Upper lobe of right lung (tissue), 1 donor: ENCODE measurements at places on chromosomes 4 and X. TPM values are rescaled to one million over a fixed set of nuclear protein-coding genes. Genes with fewer than 3 reads are reported as not detected.

DNA sequence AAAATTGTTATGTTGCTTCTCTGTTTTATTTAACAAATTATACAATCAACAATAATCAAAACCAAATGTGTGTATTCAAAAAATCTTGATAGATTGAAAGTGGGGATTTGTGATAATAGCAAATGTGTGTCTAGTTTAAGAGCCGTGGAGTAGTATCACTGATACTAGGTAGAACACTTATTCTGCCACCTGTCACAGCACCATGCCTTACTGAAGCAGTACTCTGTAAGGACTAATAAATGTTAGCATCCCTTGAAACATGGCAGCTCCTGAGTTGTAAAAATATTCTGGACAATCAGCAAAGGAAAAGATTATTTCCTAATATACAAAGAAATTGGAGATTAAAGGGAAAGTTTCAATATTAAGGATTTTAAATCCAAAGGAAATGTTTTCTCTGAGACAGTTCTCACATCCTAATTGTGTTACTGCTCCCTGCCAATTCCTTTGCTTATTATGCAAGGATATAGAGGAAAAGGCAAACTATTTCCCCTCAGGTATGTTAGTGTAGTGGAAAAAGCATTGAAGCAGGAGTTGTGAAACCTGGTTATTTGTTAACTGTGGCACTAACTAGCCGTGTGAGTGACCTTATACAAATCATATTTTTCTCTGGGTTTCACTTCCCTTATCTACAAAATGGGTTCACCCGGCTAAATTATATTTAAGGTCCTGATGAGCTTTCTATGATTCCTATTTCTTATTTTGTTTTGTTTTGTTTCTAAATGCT, 303.1 kb downstream of the ARHGAP24 start:
- no peaks in the 10 kb centered on the region for H3K27me3 ChIP-seq
- H3K4me1 ChIP-seq, result no peaks in the 10 kb centered on the region
- peak overlapping the region; percentile 17 for H3K4me3 ChIP-seq
- H3K27ac ChIP-seq, result no peak overlapping the region
- no peak for DNase-seq

DNA sequence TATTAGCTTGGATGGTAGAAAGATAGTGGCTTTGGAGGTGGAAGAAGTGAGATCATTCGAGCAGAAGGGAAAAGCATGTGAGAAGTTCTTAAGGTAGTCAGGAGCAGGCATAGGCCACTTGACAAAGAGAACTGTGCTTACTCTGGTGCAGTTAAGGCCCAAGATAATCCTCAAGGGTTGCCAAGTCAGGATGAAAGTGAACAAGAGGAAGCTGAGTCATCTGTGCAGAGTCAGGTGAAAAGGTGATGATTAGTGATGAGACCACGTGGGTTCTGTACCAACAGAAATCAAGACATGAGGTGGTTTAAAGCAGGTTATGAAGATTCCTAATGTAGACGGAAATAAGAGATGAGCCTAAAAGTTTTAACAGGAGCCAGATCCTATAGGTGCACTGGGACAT, 369.8 kb downstream of the DTHD1 start:
- no peaks in the 10 kb centered on the region for H3K27me3 ChIP-seq
- DNase-seq, result no peak
- H3K4me3 ChIP-seq, result no peak overlapping the region
- H3K36me3 ChIP-seq, result no peaks in the 10 kb centered on the region
- no peaks in the 10 kb centered on the region for H3K4me1 ChIP-seq

DNA sequence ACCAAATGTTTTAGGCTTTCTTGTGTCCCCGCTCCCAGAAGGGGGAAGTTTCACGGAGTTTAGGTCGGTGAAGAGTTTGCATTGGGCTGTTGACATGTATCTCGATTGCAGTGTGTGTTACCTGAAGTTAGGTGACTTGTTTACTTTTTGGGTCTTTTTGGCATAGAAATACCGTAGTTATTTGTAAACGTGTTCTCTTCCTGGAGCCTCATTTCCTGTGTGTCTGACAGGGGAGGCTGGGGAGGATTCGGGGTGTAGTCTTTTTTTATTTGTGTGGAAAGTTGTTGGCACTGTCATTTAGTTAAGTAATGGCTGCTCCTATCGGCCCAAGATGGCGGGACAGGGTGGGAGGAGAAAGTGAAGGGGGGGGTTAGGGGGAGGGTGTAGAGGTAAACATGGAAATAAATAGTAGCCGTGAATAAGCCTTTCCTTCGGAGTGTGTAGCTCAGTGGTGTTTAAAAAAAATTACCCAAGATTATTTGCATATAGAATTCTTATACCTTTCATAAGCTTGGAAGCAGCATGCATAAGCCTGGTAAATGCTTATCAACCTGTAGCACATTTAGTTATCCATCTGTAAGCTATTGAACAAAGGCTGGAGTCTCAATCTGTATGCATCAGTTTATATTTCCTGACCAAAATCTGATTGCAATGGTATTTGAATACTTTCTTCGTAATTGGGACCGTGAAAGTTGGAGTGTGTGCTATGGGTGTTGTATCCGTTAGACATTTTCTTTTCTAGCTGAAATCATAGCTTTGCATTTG, 1.6 kb downstream of the KDM6A start:
- peak overlapping the region; percentile 63 for H3K4me3 ChIP-seq
- no peak for DNase-seq
- H3K27me3 ChIP-seq, result no peaks in the 10 kb centered on the region
- no peaks in the 10 kb centered on the region for H3K36me3 ChIP-seq
- peaks cover 4% of the 10 kb centered on the region for H3K4me1 ChIP-seq

OPHN1 gene
- total RNA-seq, result 9.8 TPM

- H3K4me3 ChIP-seq, result no peak overlapping the region
- H3K36me3 ChIP-seq, result no peaks in the 10 kb centered on the region
- H3K4me1 ChIP-seq, result no peaks in the 10 kb centered on the region
- H3K27me3 ChIP-seq, result no peaks in the 10 kb centered on the region
- no peak for DNase-seq
- no peak overlapping the region for H3K27ac ChIP-seq
Measured at GRCh38 chrX:42944381-42944998, 166.5 kb upstream of the PPP1R2C start.

DNA sequence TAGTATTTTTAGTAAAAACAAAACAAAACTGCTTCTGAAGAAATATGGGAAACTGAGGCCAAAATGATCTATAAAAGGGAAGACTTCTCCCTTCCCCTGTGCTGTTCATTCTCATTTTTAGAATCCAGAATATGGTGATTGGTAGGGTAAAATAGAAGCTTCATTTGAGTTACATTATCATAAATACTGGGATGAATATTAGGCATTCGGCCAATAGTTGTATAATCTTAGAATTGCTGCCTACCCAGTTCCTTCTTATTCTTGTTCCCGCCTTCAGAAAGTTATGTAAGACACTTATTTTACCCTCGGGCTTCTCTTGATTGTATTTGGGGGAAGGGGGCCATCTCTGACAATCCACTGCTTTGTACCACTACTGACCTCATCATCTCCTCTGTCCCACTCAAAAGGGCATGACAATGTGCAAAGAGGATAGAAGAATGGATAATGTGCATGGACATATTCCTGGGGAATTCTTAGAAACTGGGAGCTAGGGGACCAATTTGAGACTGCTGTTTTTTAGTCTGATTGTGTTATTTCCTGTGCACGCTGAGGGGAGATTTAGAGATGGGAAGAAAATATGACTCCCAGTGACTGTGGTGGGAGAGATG, 588 bp downstream of the ART3 start:
- no peak for DNase-seq
- no peak overlapping the region for H3K4me3 ChIP-seq
- no peaks in the 10 kb centered on the region for H3K36me3 ChIP-seq
- H3K27me3 ChIP-seq, result no peaks in the 10 kb centered on the region
- no peak overlapping the region for H3K27ac ChIP-seq

DNA sequence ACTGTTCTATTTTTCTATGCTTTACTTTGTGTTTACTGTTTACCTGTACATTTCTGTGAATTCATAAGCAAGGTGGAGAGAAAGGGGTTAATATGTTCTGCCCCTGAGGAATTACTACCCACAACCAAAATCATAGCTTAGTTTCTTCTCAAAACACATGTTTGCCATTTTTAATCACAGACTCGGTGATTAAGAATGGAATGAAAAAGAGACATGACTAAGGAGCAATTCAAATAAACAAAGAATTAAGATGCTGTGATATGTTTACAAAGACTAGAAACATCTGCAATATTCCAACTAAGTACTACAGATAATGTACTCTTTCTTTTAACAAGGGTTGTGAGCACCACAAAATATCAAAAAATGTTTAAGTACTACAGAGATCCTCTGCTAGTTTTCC, 11.7 kb upstream of the FAT4 start:
- no peak overlapping the region for H3K27ac ChIP-seq
- H3K4me3 ChIP-seq, result no peak overlapping the region
- no peaks in the 10 kb centered on the region for H3K27me3 ChIP-seq
- no peaks in the 10 kb centered on the region for H3K4me1 ChIP-seq
- no peak for DNase-seq
- no peaks in the 10 kb centered on the region for H3K36me3 ChIP-seq

GRCh38 chr4:80295336-80295735, 28.9 kb downstream of the FGF5 start:
- no peaks in the 10 kb centered on the region for H3K4me1 ChIP-seq
- no peaks in the 10 kb centered on the region for H3K27me3 ChIP-seq
- no peak overlapping the region for H3K4me3 ChIP-seq
- DNase-seq, result no peak
- H3K27ac ChIP-seq, result no peak overlapping the region

GPR34 gene
- 28.0 TPM for total RNA-seq

- no peak overlapping the region for H3K27ac ChIP-seq
- H3K36me3 ChIP-seq, result peaks cover 68% of the 10 kb centered on the region
- no peaks in the 10 kb centered on the region for H3K4me1 ChIP-seq
Measured at GRCh38 chr4:77728420-77728819, 90.7 kb downstream of the CNOT6L start.

DNA sequence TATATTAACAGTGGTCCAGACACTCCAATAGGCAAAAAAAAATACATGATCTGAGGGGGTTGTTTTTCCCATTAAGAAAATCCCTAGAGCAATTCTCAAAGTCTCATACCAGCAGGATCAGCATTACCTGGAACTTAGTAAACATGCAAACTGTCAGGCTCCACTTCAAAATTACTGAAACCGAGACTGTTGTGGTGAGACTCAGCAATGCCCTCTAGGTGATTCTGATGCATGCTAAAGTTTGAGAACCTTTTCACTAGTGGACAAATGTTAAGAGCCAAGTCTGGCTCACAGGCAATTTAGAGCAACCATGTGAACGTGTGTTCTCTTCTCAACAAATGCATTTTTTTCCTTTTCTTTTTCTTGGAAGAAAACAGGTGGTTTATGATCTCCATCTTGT, 30.2 kb downstream of the NEK1 start:
- peaks cover 40% of the 10 kb centered on the region for H3K36me3 ChIP-seq
- no peaks in the 10 kb centered on the region for H3K4me1 ChIP-seq
- no peaks in the 10 kb centered on the region for H3K27me3 ChIP-seq
- no peak overlapping the region for H3K27ac ChIP-seq
- no peak overlapping the region for H3K4me3 ChIP-seq

DNA sequence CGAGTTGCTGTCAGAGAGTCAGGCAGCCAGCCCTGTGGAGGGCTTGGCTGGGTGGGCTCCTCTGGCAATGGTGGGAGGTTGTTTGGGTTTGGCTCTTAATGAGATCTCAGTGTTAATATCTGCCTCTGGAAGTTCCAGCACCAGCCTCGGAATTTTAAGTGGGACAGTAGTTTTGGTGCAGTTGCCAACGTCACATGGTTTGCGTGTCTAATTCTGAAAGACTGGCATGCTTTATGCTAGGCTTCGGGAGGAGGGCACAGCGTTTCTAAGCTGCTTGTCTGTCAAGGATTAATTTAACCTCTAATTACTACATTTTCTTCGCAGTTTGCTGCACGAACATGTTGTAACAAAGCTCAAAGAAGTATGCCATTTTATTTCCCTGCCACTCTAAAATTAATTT, 9.2 kb downstream of the MAMLD1 start:
- H3K27me3 ChIP-seq, result no peaks in the 10 kb centered on the region
- H3K4me3 ChIP-seq, result no peak overlapping the region
- no peaks in the 10 kb centered on the region for H3K36me3 ChIP-seq
- no peak overlapping the region for H3K27ac ChIP-seq
- H3K4me1 ChIP-seq, result no peaks in the 10 kb centered on the region
- no peak for DNase-seq

GRCh38 chr4:25101836-25102235, 58.4 kb downstream of the SEPSECS start:
- H3K27ac ChIP-seq, result no peak overlapping the region
- DNase-seq, result no peak
- H3K27me3 ChIP-seq, result no peaks in the 10 kb centered on the region
- H3K4me3 ChIP-seq, result no peak overlapping the region
- no peaks in the 10 kb centered on the region for H3K36me3 ChIP-seq

- H3K27me3 ChIP-seq, result no peaks in the 10 kb centered on the region
- DNase-seq, result no peak
- no peak overlapping the region for H3K4me3 ChIP-seq
- H3K4me1 ChIP-seq, result no peaks in the 10 kb centered on the region
- no peak overlapping the region for H3K27ac ChIP-seq
Measured at GRCh38 chrX:106917830-106918500, 2.2 kb upstream of the CLDN2 start.

AMER1 gene
- 4.5 TPM for total RNA-seq

DNA sequence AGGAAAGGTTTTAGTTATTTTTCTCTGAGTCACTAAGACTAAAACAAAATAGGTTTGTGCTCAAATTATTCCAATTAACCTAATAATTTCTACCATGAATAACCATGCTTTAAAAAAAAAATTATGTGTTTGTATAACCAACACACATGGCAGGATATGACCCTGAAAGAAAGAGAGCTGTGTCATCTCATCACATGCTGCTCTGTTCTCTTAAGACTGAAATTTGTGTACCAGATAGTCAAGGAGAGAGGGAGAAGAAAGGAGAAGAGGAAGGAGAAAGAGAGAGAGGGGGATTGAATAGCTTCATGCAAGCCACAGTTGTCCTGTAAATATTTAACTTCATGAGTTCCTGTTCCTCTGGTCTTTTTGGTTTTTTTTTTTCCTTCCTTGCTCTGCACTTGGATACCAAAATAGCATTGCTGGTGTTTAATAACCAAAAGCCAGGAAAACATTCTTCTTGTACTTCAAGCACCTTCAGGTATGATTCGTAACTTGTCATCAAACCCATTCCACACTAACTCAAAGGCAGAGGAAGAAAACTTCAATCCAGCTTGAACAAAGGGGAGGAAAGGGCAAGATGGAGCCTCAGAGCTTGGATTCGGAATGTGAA, 6.4 kb upstream of the PROM1 start:
- H3K4me1 ChIP-seq, result no peaks in the 10 kb centered on the region
- peaks cover 11% of the 10 kb centered on the region for H3K27me3 ChIP-seq
- DNase-seq, result no peak
- H3K36me3 ChIP-seq, result no peaks in the 10 kb centered on the region

- DNase-seq, result no peak
- no peaks in the 10 kb centered on the region for H3K27me3 ChIP-seq
- no peak overlapping the region for H3K27ac ChIP-seq
- H3K4me1 ChIP-seq, result peaks cover 25% of the 10 kb centered on the region
- no peak overlapping the region for H3K4me3 ChIP-seq
Measured at GRCh38 chr4:7981738-7982394, 42.2 kb upstream of the AFAP1 start.

GRCh38 chrX:125998432-125998831, 167.7 kb downstream of the DCAF12L2 start:
- no peaks in the 10 kb centered on the region for H3K36me3 ChIP-seq
- no peak overlapping the region for H3K4me3 ChIP-seq
- DNase-seq, result no peak
- no peaks in the 10 kb centered on the region for H3K27me3 ChIP-seq
- no peak overlapping the region for H3K27ac ChIP-seq

CLNK gene
- 0.35 TPM for total RNA-seq
